ENCODE measurements at places on chromosomes 13 and 19.

DNA sequence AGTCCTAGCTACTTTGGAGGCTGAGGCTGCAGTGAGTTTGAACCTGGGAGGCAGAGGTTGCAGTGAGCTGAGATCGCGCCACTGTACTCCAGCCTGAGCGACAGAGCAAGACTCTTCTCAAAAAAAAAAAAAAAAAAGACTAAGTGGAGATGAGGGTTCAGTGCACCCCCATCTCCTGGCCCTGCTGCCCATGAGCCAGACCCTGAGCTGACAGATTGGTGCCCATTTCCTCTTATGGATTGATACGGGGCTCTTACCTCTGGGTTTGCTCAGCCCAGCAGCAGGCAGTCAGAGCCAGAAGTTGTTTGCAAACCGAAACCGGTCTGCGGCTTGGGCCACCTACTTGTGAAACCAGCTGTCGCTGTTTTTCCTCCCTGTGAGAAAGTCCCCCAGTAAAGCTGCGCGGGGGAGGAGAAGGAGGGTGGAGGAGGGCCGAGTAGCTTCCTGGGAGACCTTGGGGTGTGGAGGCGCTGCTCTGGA is 36.9 kb downstream of the ARRDC2 start:
- DNase-seq: peak; percentile 53

GRCh38 chr19:1271528-1272422 is 2.6 kb downstream of the CIRBP start:
- no peak for DNase-seq

- no peak for DNase-seq
Measured at GRCh38 chr19:42879613-42880012, at the start of gene PSG1. Gene PSG1 (minus strand): TSS chr19:42879713. CDS start chr19:42879581, 132 bp downstream.

- DNase-seq: no peak
Measured at GRCh38 chr19:41546386-41546789, 29.6 kb upstream of the CEACAM21 start.

- no peak for DNase-seq
Measured at GRCh38 chr13:93446238-93446637, 219.6 kb downstream of the GPC6 start.

DNA sequence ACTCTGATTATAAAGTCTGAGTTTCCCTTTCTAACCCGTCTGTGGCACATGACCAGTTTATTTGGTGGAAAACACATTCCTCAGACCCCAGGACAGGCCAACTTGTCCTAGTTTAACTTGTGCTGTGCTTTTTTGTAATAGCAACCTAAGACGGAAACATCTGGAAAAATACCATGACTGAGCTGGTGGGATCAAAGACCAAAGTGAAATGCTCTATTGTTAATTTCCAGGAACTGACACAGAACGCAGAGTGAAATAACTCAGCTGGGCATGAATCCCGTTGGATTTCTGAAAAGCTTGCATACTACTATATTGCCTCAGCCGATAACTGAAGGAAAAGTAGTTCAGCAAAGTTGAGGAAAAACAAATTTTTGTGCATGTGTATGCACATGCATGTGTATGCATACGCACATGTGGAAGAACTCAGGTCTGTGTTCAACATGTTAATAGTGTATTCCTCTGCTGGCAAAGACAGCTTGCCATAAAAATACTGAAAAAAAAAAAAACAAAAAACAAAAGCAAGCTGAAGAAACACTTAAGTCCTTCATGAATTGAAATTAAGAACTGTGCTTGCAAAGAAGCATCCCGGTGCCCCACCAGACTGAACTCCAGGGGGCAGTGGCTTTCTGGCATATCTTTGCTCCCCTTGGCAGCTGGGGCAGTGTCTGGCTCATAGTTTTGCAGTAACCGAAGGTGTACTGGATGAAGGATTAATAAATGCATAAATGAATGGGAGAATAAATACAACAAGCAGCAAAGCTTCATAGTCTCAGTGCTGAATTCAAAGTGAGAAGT is 187.8 kb downstream of the LHFPL6 start:
- DNase-seq: no peak

GRCh38 chr13:91058919-91059318 is 288.6 kb upstream of the MIR17HG start:
- DNase-seq: no peak

DNA sequence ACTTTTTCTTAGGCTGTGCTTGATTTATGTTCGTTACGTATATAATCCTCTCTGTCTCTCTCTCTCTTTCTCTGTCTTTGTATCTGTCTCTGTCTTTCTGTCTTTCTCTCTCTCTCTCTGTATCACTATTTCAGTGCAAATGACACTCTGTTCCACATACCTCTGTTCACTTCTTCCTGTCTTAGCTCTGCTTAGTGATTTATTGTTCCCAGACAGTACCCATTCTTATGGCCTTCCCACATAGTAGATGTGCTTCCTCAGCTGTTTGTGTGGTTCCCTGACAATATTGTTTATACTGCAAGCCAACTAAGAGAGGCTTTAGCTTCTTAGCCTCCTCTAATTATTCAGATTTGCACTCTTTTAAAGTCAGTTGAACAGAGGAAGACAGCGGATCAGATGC is 1244.2 kb downstream of the DIAPH3 start:
- DNase-seq: no peak

- DNase-seq: no peak
Measured at GRCh38 chr13:83325125-83325853, 557.0 kb downstream of the SLITRK1 start.

DNA sequence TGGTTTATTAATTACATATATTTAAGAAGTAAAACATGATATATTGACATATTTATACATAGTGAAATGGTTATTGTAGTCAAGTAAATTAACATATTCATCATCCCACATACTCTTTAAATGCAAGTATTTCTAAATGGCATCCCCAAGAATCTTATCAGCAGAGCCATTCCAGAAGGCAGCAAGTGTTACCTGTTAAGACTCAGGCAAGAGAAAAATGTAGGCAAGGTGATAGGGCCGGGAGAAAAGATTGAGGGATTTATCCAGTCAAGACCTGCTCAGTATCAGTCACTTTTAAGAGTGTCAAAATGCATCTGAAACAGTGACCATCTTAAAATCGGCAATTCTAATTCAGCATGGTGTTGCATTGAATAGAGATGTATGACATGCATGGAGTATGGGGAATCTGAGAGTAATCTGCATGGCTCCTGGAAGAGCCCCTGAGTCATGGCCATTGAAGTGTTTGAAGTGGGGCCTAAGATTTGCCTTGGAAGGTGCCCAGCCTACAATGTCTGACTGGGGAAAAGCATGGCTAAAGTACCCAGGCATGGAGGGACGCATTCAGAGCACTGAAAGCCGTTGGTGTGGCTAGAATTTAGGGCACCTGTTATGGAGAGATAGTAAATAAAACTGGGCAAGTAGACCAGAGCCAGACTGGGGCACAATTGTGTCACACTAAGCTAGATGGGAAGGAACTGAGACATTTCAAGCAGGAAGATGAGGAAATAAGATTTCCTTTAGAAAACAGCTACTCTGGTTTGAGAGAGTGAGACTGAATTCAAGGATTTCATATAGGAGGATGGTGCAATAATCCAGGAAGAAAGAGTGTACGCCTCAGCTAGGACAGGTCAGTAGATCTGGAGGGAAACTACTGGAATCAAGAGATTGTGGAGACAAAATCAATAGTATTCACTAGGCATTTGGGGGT is 25.0 kb upstream of the C1QTNF9B start:
- DNase-seq: no peak

DNA sequence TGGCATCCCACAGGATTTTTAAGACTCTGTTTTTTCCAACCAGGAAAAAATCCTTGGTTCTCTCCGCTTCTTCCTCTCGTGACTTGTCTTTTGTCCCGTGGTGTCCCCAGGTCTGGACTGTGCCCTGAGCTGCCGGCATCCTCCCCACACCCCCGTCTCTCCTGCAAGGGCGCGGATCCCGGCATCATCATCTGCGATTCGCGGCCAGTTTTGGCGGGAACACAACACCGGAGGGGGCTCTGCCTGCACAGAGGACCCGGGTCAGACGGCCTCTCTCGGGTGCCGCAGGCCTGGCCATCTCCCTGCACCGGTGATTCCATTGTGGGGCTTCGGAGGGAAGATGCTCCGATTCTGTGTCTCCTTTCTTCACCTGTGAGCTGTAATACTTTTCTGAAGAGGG is 18.8 kb upstream of the GAS6 start:
- DNase-seq: no peak

- no peak for DNase-seq
Measured at GRCh38 chr19:15971224-15971780, 22.5 kb downstream of the OR10H4 start.

Data from ascending aorta (tissue), 2 donors.